Thoracic aorta (tissue), 2 donors: ENCODE measurements at places on chromosomes 13 and 19. TPM values are rescaled to one million over a fixed set of nuclear protein-coding genes. Genes with fewer than 3 reads are reported as not detected.

Gene KCNRG
- total RNA-seq = 2.0 TPM

Gene AP1M2
- 2.3 TPM for total RNA-seq

Gene MCEMP1
- 0.92 TPM for total RNA-seq

Gene CDX2
- not detected for total RNA-seq

Gene B3GNT3
- 2.3 TPM for total RNA-seq

DNA sequence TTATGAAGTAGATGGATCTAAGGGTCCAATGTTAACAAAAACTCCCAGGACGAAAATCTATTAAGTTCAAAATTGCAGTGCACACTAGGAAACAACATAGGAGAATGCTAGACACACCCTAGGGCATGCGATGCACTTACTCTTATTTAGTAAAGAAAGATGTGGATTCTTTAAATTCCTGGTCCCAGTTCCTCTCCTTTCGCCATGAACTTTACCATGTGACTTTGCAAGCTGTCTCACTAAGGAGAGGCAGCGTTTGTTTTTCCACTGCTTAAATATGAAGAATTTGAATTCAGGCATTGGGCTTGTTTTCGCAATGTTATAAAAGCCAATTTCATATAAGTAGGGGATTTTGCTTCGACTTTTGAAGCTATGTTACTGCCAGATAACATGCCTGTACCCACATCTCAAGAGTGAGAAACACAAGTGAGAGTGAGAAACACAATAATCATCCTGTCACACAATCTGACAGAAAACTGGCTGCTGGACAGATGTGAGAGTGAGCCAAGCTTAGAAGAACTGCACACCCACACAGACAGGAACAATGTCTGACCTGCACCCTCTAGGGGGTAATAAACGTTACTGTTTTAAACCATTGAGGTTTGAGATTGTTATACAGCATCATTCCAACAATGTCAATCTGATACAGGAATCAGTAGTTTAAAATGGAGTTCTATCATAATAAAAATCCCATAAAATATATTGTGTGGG, 1308.4 kb downstream of the SLITRK5 start:
- no peaks in the 10 kb centered on the region for H3K36me3 ChIP-seq
- H3K27me3 ChIP-seq = no peaks in the 10 kb centered on the region
- H3K4me3 ChIP-seq = peak overlapping the region; percentile 32
- no peak for DNase-seq

- DNase-seq = no peak
- H3K36me3 ChIP-seq = no peaks in the 10 kb centered on the region
- no peaks in the 10 kb centered on the region for H3K27me3 ChIP-seq
- no peak overlapping the region for H3K4me3 ChIP-seq
- no peaks in the 10 kb centered on the region for H3K4me1 ChIP-seq
- no peak overlapping the region for H3K27ac ChIP-seq
Observed at GRCh38 chr13:100594255-100594654, 5.7 kb upstream of the GGACT start.

GRCh38 chr13:62302341-62302740, 886.7 kb upstream of the PCDH20 start:
- H3K4me3 ChIP-seq = no peak overlapping the region
- no peaks in the 10 kb centered on the region for H3K36me3 ChIP-seq
- H3K27ac ChIP-seq = no peak overlapping the region
- H3K4me1 ChIP-seq = no peaks in the 10 kb centered on the region
- DNase-seq = no peak

GRCh38 chr19:33814181-33815165, 17.8 kb downstream of the KCTD15 start:
- H3K27me3 ChIP-seq = no peaks in the 10 kb centered on the region
- no peak overlapping the region for H3K27ac ChIP-seq
- DNase-seq = no peak
- H3K4me1 ChIP-seq = no peaks in the 10 kb centered on the region
- H3K4me3 ChIP-seq = no peak overlapping the region

DNA sequence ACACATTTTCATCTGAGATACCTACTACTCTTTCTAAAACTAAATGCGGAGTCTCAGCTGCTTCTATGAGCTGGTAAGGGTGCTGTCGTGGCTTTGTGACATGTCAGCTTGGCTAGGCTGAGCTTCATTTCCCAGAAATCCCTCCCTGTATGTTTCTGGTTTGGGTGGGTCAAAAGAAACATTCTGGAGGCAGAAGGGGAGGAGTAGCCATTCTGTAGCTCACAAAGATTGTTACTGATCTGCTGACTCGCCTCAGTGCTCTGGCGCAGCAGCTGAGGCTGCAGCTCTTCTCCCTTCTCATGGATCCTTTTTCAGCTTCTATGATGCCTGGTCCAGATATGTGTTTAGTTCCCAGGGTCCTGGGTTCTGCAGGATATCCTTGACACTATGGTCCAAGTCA, 114.7 kb downstream of the RAP2A start:
- peaks cover under 1% of the 10 kb centered on the region for H3K4me1 ChIP-seq
- no peaks in the 10 kb centered on the region for H3K36me3 ChIP-seq
- no peaks in the 10 kb centered on the region for H3K27me3 ChIP-seq
- no peak overlapping the region for H3K27ac ChIP-seq
- H3K4me3 ChIP-seq = no peak overlapping the region
